ENCODE measurements at places on chromosomes 5 and 9.
A peak's percentile ranks its signal among the peaks of the same experiment; 100 is the strongest.

DNA sequence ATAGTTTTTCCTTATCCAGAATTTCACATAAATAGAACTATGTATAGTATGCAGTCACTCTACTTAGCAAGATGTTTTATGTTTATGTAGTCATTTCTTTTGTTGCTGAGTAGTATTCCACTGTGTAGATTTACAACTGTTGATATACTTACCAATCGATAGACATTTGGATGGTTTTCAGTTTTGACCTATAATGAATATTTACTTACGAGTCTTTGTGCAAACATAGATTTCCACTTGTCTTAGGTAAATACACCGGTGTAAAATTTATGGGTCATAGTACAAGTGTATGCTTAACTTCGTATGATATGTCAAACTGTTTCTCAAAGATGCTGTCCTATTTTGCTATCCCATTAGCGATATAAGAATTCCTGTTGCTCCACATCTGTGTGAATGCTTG lies 19.7 kb upstream of the OR2K2 start:
- no peak for DNase-seq

GRCh38 chr5:59661954-59662615 lies 231.4 kb downstream of the PDE4D start:
- no peak for DNase-seq

DNA sequence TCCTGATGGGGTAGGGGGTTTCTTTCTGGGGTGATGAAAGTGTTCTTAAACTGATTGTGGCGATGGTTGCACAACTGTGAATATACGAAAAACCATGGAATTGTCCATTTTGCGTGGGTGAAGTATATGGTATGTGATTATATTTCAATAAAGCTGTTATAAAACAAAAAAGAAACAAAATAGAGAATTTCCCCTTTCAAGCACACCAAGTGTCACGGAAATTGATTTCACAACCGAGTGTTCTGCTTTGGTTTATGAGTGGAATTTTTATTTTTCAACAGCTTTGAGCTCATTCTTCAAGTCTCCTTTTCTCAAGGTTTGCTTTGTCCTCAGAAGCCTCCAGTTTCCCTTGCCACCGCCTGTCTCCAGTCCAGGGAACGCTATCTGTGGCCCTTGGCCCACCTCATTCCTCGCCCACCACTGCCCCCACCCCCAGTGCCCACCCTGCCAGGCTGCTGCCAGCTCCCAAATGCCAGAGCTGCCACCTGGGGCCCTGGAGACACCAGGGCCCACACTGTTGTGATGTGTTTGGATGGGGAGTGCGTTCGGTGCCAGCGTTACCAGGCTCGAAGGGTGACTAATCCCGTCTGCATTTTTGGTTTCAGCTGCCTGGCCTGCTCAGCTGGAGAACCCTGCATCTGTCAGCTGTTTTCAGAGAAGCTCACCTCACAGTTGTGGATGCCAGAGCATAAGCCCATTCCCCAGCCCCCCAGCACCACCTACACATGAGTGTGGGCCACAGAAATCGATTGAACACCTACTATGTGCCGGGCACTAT lies 30.4 kb downstream of the DUSP1 start:
- DNase-seq = peak; percentile 85

DNA sequence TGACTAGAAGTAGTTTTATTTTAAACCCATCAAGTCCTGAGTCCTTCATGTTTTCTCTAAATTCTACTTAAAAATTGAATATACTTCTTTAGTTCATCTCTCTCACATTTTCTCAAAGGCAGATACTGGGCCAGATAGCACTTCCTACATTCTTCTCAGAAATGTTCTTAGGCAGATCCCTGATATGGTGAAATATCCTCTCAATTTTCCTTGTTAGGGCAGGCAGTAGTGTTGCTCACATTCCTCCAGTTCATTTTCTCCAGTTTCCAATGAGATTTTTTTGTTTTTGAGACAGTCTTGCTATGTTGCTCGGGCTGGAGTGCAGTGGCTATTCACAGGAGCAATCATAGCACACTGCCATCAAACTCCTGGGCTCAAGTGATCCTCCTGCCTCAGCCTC lies 5.7 kb downstream of the GCNT1 start:
- DNase-seq = no peak

DNA sequence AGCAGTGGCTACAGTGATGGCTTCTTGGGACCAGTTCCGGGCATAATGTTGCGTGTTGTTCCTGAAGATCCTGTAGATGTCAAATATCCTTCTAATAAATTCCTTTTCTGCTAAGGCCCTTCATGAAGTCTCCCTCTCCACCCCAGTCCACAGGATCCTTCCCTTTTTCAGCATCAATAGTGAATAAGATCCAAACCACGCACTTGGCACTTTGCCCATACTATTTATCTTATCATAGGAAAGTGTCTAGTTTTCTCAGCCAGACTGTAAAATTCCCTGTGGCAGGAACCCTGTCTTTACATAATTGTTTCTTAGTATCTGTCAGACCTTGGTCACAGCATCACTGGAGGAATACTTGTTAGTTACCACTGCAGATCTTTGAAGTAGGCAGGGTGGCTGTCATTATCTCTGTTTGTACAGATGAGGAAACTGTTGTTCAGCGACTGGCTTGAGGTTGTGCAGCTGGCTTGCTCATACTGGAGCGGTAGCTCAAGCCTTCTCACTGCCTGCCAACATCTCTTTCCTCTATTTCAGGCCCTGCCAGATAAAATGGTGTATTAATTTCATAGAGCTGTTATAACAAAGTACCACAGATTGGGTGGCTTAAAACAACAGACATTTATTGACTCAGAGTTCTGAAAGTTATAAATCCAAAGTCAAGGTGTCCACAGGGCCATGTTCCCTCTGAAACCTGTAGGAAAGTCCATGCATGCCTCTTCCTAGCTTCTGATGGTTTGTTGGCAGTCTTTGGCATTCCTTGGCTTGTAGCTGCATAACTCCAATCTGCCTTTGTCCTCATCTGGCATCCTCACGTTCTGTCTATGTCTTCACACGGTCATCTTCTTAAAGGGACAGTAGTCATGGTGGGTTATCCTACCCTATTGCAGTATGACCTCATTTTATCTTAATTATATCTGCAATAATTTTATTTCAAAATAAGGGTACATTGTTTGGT lies 33.5 kb upstream of the APC start:
- DNase-seq = peak; percentile 44

DNA sequence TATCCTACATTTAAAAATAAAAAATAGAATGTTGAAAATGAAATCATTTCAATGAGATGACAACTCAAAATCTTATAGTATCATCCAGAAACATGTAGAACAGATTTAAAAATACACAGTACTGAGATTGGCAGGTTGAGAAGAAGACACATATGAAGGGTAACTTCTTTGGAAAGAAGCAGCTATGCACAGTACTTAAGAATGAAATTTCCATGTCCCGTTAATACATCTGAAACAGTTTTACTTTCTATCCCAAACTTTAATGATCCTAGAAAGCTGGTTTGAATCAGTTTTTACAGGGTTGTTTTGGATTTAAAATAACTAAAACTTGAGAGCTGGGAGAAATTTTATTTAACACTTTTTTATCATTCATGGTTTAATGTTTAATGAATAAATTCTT lies 36.0 kb upstream of the ARRDC3 start:
- DNase-seq = no peak

- DNase-seq = peak; percentile 83
These were observed 103.7 kb upstream of the TARS1 start for GRCh38 chr5:33336891-33337636.

DNA sequence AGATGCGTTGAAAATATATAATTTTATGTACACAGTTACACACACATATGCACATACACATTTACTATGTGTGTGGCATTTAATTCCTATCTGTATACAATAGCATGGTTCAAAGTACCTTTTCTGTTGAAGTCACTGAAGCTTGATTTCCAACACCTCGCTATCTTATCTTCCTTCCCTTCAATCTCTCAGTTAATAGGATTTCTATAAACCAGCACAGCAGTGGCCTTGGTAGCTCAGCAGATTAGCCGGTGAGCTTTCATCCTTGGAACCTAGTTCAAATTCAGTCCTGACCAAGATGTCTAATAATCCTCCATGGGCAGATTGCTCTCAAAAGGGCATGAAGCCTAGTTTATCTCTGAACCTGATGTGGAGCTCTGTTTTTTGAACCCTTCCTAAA lies 2389.5 kb downstream of the MAT2B start:
- no peak for DNase-seq

GRCh38 chr9:18253950-18254349 lies 220.0 kb upstream of the ADAMTSL1 start:
- no peak for DNase-seq

GRCh38 chr5:21856987-21857386 lies 996.2 kb downstream of the CDH12 start:
- DNase-seq = no peak

DNA sequence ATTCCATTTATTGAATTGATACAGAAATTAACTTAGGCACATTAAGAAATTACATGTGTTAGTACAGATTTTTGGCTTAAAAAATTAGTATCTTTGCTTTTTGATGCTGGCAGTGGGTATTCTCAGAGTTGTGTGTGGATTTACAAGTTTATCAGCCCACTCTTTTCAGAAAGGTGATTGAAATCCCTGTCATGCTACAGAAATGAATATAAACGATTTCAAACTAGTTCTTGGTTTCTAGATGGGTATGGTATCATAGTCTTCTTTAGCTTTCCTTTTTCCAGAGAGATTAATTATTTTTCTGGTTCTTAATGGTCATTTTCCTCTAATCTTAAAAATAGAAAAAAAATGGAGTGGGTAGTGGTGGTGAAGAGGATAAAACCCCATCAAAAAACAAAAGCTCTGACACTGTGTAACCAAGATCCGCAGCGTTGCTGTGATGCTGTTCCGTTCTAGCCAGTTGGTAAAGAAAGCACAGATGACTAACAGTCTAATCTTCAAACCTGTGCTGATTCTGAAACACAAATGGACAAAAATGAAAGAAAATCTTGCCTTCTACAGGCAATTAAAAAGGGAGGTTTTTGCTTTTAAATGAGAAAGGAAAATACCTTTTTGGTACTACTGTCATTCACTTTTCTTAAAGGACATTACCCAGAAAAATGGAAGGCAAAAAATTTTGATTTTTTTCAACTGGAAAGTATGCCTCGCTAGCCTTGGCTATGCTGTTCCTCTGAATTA lies 5.2 kb downstream of the LRRTM2 start:
- peak; percentile 52 for DNase-seq

DNA sequence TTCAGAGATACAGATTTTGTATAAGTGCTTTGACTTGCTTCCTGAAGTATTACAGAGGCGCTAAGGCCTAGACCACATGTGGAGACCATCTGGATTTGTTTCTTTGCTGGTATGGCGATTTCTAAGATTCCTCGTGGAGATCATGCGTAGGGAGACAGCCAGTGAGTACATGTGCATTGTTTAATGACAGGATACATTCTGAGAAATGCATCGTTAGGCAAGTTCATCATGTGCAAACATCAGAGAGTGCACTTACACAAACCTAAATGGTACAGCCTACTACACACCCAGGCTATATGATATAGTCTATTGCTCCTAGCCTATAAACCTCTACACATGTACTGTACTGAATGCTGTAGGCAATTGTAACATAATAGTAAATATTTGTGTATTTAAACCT lies 16.5 kb upstream of the CEP120 start:
- DNase-seq = no peak

DNA sequence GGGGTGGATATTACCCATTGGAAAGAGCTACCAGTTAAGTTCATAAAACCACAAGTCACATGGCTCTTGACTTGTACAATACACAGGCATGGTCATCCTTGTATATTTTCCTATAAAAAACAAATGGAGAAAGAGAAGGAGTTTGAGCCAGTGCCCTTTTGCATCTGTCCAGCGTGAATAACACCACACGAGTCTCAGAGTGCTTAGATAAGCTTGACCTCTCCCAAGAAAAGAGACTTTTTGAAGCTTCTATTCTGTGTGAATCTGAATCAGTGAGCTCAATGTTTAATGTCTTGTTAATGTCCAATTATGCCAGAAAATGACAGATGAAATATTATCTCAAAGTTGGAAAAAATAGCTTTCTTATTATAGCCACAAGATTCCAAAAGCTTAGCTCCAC lies 30.9 kb upstream of the LPAR1 start:
- no peak for DNase-seq

GRCh38 chr5:177113566-177114424 lies 19.8 kb upstream of the NSD1 start:
- peak; percentile 75 for DNase-seq

DNA sequence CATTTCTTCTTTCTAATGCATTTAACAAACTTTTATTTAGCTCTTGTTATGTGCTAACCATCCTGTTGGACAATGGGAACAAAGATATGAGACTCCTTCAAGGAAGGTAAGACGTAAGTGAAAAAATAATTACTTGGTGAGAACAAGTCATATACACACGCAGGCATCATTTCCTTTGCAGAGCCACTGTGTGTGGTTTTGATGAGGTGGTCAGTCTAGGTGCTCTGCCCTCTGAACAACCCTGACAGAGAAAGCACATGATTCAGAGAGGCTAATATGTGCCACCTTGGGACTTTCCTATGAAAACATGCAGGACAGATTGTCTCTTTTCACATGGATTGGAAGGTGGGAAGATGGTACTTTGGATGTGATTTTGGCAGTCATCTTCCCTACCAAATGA lies 1162.5 kb upstream of the DMAC1 start:
- DNase-seq = peak; percentile 29

DNA sequence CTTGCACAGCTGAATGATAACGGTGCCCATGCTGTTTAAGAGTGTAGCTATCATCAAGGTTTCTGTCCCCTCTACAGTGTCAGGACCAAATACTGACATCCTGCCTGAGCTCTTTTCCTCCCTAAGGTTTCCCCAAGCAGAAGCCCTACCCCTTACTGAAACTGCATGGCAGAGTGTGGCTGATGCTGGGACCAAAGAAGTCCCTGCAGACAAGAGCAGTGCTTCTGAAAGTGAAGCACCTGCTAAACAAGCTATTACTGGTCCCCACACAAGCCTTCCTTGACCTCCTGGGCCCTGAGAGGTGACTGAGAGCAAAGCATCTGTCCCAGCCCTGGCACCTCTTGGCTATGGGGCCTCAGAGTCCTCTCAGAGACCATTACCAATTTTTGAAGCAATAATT lies 56.1 kb downstream of the CFAP90 start:
- DNase-seq = no peak

DNA sequence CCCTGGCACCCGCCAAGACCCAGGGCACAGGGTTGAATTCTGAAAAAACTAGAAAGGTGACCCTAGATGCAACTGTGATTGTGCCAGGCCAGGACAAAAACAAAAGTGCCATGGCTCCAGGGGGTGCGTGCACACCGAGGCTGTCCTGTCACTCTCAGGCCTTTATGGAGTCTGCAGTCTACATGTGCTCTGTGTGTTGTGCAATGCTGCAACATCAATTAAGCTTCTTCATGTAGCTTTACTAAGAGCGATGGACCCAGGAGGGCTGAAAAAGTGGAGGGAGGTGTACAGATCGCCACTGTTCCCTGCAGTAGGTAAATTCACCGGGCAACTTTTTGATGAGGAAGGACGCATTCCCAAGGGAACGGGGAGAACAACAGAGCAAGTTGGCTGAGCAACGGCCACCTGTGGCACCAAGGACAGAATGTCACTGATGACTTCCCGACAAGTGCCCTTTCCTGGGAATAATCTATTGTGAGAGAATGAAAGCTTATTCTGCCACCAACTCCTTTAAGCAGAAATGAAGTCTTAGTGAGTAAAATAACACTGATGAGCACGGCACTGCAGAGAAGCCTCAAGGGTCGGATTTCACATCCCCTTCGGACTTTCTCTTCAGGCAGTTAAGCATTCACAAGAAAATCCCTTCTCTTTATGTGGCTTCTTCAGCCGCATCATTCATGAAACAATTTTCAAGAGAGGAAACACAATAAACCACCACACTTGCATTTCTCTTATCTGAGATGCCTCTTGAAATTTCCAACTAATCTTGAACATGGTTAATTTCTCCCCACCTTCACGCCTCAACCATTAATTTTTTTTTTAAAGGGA lies 149.6 kb downstream of the DROSHA start:
- DNase-seq = no peak

Data from fibroblast of mammary gland (primary cell).